ENCODE measurements at places on chromosomes 5 and 9.

GRCh38 chr9:4946937-4947336 lies 38.1 kb upstream of the JAK2 start:
- no peak for DNase-seq

DNA sequence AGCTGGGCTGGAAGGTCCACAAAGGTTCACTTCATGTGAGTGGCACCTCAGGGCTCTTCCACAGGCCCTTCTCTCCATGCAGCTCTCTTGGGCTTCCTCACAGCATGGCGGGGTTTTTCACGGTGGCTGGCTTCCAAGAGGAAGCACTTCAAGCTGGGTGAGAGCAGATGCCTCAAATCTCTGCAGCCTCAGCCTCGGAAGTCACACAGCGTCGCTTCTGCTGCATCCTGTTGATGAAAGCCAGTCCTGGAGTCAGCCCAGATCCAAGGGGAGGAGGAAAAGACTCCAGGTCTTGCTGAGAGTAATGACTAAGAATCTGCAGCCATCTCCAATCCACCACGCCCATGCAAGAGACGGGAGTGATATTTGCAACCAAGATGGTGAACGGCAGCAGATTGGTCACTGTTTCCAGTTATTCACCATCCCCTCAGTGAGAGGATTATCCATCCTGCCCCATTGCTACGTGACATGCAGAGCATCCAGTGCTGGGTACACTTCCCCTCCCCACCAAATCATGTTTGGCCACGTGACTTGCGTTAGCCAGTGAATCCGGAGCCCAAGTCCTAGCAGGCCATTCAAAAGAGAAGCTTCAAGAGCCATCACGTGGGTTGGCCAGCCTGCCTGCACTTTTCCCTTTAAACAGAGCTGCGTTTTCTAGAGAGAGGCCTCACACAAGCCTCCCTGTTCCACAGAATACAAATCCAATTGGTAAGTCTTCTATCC lies 173.9 kb downstream of the C9orf50 start:
- no peak for DNase-seq

GRCh38 chr9:489198-490197 lies 274.8 kb downstream of the DOCK8 start:
- DNase-seq = no peak

GRCh38 chr9:38232895-38233294 lies 159.6 kb upstream of the ALDH1B1 start:
- DNase-seq = no peak

DNA sequence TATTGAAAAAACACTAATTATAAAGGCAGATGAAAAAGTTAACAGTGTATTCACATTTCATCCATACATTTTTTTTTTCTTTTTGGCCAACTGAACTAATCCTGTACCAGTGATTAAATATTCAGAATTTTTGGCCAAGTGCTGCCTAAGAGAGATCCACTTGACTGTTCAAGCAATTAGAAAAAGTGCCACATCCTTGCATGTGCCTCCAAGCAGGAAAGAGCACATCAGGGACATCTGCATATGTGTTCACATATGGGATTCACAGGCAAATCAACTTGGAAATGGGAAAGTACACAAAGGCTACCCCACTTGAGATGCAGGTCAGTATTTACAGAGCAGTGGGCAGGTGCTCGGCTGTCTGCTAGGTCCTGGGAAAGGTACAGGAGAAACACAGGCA lies 163.3 kb upstream of the LHFPL2 start:
- no peak for DNase-seq
